Stimulated activated CD8-positive, alpha-beta memory T cell treated with anti-CD3 and anti-CD28 coated beads, Interleukin-15, amount 100 ng/mL, for 24 hours (primary cell): ENCODE measurements at places on chromosomes 1 and 21.

- DNase-seq: no peak
Observed at GRCh38 chr1:205777994-205778393, 2.7 kb upstream of the RAB29 start.

GRCh38 chr1:110829955-110830553, 42.9 kb upstream of the CD53 start:
- no peak for DNase-seq

DNA sequence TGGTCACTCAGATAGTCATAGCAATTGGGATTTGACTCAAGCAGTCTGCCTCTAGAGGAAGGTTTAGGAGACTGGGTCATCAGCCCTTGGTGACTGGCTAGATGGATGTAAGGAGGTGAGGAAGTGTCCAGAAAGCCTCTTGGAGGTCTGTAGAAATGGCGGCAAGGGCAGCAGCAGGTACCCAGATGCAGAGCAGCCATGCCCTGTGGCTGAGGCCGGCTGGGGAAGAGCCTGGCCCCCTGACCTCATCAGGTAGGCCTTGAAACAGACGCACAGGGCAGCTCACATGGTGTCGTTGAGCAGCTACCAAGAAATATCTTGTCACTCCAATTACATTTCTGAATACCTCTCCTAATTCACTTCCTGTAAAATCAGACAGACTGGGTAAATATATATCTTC, 98.2 kb downstream of the DMRTB1 start:
- DNase-seq: no peak

DNA sequence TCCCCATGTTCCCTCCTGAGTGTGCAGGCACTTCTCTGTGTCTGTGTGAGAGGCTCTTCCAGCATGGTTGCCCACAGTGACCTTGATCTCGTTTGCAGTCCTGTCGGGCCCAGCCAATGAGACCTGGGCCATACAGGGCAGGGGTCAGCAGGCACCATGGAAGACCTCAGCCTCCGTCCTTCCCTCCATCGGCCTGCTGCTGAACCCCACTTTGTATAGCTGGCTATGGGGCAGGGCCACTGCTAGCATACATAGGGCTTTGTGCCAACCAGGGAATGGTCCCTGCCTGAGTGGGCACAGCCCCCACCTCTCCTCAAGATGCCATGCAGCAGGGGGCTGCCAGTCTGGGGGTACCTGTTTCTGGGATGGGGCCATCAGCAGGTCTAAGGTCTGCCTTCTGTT, 3.8 kb downstream of the C1orf35 start:
- DNase-seq: no peak

DNA sequence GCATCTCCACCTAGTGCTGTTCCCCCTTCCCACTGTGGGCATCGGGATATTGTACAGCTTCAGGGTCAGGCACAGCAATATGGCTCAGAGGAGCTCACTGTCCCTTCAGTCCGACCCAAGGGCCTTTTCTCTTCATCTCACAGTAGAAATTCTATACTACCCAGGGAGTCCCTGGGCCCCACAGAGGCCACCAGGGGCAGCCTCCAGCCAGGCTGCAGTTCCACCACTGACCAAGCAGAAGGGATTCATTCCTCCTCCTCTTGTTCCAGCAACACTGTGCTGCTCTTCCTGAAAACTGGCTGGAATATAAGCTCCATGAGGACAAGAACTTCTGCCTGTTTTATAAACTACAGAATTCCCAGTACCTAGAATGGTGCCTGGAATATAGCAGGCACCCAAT, 70.5 kb downstream of the CD34 start:
- no peak for DNase-seq
